ENCODE measurements at places on chromosomes 11 and 22.

DNA sequence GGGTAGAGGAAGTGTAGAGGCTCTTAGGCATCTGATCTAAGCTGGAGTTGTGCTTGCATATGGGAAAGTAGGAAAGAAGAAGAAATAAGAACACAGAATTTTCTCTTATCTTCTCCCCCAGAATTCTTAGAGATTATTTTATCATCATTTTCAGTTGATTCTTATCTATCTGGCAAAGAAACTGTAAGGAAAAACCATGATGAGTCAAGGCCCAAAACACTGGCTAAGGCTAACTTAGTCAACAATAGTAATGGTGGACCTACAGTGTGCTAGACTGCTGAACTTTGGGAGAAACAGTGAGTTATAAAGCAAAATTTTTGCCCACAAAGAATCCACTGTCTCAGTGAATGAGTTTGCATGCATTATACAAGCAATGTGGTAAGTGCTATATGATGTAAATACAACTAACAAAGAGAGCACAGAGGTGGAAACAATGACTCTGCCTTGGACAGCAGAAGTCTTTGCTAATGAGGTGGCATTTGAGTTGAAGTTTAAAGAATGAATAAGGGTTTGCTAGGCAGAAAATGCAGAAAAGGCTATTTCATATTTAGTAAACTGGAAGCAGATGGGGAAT lies 344.5 kb upstream of the PLET1 start:
- no peak for DNase-seq

DNA sequence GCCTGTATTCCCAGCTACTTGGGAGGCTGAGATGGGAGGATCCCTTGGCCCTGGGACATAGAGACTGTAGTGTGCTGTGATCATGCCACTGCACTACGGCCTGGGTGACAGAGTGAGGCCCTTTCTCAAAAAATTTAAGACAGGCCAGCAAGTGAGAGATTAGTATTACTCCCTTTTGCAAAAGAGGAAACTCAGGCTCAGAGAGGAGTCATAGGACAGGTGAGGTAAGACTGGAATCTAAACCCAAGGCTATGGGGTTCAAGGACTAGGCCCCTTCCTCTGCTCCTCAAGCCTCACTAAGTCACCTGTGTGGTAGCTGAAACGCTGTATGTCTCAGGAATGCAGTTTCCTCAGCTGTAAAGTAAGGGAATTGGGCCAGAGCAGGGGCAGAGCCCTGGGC lies 1.6 kb upstream of the P2RY2 start:
- no peak for DNase-seq

DNA sequence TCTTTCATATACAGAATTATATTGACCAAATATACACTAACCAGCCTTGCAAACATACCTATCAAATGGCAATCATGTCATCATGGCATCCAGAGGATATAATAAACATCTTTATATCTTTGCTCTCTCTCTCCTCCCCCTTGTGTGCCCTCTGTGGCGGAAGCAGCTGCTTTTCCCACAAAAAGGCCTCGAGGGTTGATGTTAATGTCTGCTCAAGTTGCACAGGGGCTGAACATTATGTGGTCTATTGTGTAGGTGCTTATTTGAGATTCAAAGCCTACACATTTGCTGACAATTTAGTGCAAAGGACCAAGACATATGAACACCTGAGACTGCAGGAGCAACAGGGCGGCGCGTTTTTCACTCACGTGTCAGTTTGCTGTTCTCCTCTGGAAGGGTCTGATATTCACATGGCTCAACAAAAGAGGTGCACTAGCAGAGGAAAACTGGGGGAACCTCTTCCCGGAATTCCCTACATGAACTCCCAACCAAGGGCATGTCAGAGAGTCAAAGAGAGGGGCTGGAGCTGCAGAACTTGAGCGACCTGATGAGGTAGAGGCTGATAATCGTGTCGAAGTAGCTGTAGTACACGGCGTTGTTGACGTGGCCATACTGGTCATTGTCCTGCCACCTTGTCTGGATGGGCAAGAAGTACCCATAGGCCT lies 138.8 kb downstream of the RCN1 start:
- no peak for DNase-seq

DNA sequence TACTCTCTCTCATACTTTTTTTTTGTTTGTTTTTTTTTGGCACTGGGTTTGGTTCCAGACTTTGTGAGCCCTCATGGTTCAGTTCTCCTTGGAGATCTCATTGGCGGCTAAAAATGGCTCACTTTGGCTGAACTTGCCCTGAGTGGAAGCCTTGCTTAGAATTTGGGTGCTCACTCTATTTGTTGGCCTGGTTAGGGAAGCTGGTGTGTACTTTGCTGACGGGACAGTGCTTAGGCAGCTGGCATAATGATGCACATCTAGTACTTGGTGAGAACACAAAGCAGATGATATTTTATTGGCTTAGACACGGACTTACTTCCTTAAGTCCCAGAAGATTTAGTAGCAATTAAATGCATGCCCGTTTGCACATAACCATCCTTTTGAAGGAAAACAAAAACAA lies 66.5 kb upstream of the GRAMD1B start:
- DNase-seq: no peak

GRCh38 chr11:15349413-15349812 lies 234.7 kb downstream of the INSC start:
- no peak for DNase-seq

DNA sequence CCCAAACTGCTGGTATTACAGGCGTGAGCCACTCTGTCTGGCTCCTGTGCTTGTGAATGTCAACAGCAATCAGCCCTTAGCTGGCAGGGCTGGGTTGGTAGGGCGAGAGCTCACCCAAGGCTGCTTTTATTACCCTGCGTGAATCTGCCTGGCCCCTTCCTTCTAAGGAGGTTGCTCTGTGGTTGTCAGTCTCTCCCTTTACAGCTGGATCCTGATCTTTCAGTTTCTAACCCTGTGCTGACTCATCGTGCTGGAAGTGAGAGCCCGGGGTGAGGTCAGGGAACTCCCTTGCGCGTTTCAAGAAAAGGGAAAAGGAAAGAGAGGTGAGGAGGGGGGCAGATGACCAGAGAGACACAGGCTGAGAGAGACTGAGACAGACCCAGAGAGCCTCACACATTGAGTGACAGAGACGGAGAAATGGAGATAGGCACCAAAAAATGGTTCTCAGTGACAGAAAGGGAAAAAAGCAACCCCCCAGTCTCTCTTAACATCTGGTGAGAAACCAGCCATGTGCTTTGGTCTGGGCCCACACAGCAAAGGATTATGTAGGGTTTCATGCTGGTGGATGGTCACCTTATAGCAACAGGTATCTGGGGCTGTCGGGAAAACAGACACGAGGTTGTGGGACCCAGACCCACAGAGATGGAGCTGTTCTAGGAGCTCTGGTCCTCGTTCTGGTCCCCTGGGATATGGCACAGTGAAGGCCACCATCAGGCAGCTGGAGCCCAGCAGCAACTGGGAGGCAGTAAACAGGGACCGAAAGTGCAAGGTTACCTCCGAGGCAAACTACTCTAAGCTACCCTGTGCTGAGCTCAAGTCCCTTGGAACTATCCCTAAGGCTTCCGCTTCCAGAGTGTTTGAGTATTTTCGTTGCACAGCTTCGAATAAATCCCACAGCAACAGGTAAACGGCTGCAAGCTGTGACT lies 2.5 kb downstream of the TCN2 start:
- peak; percentile 13 for DNase-seq
